ENCODE measurements at places on chromosomes 3 and 15. TPM values are rescaled to one million over a fixed set of nuclear protein-coding genes. Genes with fewer than 3 reads are reported as not detected.

Gene A4GNT
- not detected for total RNA-seq

Gene TMEM207
- total RNA-seq, result not detected

Gene WDR72
- 2.3 TPM for total RNA-seq

Gene MYZAP
- not detected for total RNA-seq

Gene TMEM108
- total RNA-seq, result 4.8 TPM

Gene UROC1
- not detected for total RNA-seq

Gene GREM1
- total RNA-seq, result 2.9 TPM

Gene CD276
- total RNA-seq, result 62.2 TPM

Gene C2CD4A
- total RNA-seq, result not detected

Gene SH3GL3
- total RNA-seq, result 3.8 TPM

Gene THBS1
- 14.6 TPM for total RNA-seq

Gene ATP13A5
- total RNA-seq, result not detected

Gene ITIH1
- total RNA-seq, result not detected

Gene SI
- total RNA-seq, result not detected

Gene CKMT1B
- 4.4 TPM for total RNA-seq

Gene APBA2
- total RNA-seq, result 35.8 TPM

Gene CLRN1
- not detected for total RNA-seq

Gene LRRN1
- total RNA-seq, result 57.9 TPM
